Suppressor macrophage treated with lipopolysaccharide for 1 hour (primary cell): ENCODE measurements at places on chromosomes 7 and 10.
A peak's percentile ranks its signal among the peaks of the same experiment; 100 is the strongest.

- DNase-seq = peak; percentile 78
Measured at GRCh38 chr7:6271060-6271658, 1.3 kb downstream of the CYTH3 start.

DNA sequence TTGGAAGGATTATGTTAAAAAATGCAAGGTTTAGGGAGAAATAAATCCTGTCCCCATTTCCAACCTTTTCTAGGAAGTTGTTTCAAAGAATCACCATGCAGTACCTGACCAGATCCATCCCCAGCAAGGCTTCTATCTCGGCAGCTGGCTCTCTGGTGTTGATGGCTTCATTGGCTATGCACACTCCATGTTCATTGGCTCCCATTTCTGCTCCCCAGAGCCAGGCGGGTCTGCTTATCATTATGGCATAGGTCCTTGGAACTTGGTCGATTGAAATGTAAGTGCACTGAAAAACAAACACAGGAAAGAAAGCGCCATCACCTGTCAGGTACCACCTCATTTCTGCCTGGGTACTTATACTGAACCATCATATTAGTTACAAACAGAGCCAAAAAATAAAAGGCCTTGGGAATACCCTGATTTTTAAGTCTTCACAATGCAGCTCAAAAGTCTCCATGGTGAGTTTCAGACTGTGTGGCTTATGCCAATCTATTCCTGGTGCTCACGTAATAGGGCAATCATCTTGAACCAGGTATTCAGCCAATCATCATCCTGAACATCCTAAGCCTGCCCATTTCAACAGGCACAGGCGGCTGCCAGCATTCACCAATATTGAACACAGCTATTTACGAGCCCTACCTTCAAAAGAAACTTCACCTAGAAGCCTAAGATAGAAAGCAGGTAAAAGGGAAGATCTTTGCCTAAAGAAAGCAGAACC is 34.4 kb downstream of the SCRN1 start:
- no peak for DNase-seq

DNA sequence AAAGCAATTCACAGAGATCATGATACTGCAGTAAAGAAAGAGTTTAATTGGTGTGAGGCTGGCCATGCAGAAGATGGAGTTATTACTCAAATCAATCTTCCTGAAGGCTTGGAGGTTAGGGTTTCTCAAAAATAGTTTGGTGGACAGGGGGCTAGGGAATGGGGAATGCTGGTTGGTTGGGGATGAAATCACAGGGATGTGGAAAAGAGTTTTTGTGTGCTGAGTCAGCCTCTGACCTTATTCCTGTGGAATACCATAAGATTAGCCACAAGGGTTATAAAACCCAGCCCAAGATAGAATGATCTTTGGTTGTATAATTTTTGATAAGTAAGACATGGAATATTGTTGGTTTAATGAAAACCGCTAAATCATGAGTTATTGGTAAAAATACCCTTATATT is 764.3 kb downstream of the TYW1 start:
- DNase-seq = no peak

- peak; percentile 55 for DNase-seq
Measured at GRCh38 chr10:116849248-116850057, at the start of gene ENO4. ENO4 (plus strand) TSS chr10:116849499; CDS start chr10:116849567, 68 bp downstream.

DNA sequence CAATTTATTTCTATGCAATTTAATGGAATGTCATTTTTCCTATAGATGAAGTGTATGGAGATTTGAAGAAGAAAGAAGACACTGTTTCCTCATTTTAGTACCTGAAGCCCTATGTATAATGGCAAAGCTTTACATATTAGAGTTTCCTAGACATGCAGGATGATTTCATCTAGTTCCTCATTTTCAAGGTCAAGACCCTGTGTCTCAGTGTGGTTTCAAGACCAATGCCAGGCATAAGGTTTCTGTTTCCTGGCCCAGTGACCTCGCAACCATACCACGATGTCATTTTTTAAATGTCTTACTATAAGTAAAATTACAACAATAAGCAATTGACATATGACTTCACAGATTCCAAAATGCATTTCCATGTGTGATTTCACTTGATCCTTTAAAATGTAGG is 336.5 kb upstream of the PRKCQ start:
- DNase-seq = peak; percentile 35

DNA sequence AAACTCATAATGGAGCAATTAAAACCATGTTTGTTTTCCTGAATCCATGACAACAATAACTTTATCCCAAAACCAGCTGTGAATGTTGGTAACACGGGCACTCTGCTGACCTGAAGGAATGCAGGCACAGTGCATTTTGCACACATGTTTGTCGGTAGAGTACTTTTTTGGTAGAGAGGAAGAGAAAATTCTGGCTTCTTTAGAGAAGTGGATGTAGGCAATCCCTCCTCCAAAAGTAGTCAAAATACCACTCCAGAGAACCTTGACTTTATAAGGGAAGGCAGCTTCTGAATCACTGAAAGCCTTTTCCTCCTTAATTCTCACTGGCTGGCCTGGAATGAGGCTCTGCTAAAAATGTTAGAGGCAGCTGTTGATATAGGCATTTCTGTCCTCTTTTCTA is 15.8 kb upstream of the ACTA2 start:
- no peak for DNase-seq

DNA sequence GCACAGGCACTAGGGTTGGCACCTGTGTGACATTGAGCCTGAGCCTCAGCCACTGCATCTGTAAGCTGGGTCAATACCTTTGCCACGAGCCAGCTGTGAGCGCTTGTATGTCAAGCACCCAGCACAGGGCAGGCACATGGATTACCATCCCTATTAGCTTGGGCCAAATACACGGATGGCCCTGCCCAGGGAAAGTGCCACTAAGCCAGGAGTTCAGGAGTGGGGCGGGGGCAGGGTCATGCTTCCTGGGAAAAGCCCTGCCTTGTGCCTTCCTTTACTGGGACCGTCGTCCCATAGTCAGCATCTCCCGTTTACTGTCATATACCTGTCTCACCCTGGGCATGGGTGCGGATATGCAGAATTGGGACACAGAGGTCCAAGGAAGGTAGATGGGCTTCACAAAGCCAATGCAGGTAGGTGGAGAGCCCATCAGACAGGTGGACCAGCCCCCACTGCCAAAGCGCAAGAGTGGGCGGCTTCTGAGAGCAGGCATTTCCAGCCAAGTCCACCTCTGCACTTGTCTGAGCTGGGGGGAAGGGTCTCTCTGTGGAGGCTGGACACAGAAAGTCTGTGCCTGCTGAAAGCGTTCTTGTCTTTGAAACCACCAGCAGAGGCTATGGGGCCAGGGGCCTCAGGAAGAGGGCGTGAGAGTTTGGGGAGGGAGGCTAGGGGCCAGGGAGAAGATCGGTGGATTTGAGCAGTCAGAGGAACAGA is 72.6 kb downstream of the VWA2 start:
- no peak for DNase-seq

DNA sequence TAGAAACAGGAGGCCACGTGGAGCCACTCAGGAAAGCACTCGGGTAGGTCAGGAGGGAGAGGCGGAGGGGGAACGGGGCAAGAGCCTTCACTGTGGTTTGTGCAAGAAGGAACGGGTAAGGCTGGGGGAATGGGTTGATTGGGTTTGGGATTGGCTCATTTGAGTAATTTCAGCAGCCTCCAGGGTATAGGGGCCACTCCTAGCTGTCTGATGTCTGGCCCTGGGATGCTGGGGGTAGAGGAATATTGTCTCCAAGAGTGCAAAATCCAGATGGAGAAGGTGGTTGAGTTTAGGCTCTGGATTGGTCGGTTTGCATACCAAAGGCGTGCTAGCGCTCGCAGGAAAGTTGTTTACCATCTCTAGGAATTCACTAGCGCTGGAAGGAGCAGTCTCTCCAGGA is 47.2 kb downstream of the MYL10 start:
- no peak for DNase-seq

DNA sequence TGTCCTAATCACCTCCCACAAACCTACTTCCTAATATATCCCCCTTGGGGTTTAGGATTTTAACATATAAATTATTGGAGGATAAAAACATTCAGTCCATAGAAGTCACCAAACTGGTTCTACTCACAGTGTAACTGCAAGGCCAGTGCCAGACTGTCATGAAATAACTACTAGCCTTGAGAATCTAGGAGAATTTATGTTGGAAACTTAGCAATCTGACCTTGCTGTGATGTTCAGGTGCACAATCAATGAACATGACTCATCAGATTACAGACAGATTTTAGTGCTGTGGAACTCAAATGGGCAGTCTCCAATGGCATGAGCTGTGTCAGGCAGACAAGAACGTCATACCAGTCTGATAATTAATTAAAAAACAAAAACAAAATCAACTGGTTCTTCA is 571.4 kb upstream of the IGFBP3 start:
- DNase-seq = no peak
